ENCODE measurements at places on chromosomes 12 and 14.

DNA sequence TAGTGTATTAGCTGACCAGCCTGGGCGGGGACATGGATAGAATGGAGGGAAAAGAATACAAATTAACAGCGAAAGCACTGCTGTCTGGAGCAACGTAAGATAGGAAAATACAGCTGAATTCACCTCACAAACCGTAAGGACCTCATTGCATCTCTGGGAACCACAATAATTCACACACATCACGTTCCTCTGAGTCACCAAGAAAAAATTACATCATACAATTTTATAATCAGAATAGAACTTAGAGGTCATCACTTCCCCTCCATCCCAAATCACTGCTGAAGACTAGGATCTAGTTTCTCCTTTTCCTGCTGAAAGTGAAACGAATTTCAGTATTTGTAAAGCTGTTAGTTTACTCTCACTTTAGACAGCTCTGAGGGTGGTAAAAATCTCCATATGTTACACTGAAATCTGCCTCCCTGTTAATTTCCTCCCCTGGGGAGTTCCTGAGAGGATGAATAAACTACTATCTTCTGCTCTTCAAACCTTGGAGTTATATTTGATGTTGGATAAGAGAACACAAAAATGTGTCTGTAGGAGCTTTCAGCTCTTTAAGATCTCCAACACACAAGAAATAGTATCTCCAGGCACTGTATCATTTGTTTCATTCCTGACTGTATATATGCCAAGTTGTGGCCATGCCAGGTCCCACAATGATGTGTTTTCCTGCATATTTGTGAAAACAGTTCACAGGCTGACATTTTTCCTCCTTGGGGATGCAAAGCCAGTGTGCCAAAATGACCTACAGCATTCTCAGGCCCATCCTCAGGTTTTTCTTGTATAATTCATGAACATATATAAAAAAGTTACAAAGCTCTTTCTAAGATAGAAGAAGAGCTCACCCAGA is 63.8 kb upstream of the SSTR1 start:
- DNase-seq: no peak

DNA sequence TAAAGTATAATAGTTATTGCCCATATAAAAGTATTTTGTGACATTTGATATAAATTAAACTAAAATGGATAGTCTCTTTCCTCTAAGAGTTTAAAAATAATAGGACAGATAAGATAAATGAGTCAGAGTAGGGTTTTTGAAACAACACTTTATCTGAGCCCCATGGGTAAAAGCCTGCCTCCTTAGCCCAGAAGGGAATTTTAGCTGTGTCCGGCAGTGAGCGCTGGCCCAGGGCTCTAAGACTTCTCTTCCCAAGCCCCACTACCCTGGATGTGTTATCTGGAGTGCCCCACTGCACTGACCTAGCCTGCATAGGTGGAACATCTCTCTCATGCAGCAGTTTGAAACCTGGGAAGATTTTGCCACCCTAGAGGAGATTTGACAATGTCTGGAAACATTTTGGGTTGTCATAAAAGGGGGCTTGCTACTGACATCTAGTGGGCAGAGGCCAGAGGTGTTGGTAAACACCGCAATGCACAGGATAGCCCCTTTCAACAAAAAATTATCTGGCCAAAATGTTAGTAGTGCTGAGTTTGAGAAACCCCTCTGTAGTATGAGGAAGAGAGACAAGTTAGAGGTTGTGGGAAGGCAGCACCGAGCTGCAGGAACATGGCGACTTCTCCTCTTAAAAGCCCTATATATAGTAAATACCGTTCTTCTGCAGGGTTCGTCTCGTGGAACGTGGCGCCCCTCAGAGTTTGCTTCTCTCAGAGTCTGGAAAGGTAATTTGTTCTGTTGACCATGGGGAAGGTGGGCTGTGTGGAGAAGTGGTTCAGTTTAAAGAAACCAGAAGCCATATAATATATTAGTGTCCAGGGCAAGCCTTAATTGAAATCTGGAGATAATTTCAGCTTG is 29.3 kb upstream of the ATF1 start:
- DNase-seq: no peak

DNA sequence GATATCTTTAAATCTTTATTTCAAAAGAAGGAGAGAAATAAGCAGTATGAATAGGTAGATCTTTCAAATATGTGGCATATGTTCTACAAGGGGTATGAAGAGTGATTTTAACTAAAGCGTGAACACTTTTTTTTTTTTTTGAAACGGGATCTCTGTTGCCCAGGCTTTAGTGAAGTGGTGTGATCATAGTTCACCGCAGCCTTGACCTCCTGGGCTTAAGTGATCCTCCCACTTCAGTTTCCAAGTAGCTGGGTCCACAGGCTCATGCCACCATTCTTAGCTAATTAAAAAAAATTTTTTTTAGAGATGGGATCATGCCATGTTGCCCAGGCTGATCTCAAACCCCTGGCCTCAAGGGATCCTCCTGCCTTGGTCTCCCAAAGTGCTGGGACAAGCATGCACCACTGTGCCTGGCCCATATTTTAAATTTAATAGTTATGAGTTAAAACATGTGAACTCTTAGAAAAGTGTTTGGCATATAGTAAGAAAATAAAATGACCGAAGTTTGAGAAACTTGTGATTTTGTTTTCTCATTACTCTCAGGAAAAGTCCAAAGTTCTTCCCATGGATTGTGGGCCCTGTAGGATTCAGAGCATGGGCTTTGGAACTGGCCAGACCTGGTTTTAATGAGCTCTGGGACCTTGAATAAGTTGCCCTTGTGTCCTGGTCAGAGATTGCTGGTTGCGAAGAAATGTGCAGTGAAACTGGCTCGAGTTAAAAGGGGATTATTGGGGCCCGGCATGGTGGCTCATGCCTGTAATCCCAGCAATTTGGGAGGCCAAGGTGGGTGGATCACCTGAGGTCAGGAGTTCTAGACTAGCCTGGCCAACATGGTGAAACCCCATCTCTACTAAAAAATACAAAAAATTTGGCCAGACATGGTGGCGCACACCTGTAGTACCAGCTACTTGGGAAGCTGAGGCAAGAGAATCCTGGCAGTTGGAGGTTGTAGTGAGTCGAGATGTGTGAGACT is 27.0 kb downstream of the SLC17A8 start:
- DNase-seq: no peak

- no peak for DNase-seq
These were observed 146.3 kb upstream of the KRAS start for GRCh38 chr12:25397001-25397400.

DNA sequence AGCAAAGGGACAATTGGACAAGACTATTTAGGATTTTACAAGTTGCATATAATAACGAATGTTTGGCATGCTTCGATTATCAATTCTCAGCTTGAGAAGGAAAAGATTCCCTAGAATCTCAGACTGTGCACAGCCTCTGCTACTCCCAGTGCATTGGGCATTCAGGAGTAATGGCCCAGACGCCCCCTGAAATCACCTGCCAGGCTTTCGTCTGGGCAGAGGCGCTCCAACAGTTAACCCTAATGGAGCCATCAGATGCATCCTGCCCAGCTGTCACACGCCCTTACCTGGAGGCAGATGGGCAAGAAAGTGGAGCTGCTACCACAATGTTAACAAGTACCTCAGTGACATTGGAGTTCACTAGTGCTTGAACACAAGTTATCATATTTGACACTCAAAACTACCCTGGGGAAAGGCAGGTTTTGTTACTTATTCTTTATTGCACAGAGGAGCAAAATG is 927 bp upstream of the LRP6 start:
- DNase-seq: no peak

GRCh38 chr14:105492031-105492970 is 1.3 kb downstream of the TEDC1 start:
- DNase-seq: no peak

- DNase-seq: no peak
These were observed 1.5 kb downstream of the SLC8B1 start for GRCh38 chr12:113333418-113333750.

GRCh38 chr12:51951199-51951842 is at the start of gene ACVR1B:
Gene ACVR1B (plus strand): TSS chr12:51951699. CDS start chr12:51951744, 45 bp downstream.
- DNase-seq: peak; percentile 77

- DNase-seq: no peak
These were observed 27.8 kb downstream of the FBRSL1 start for GRCh38 chr12:132517740-132518100.

GRCh38 chr12:124745891-124746570 is 117.6 kb downstream of the SCARB1 start:
- no peak for DNase-seq

- no peak for DNase-seq
These were observed 4.0 kb downstream of the ASCL1 start for GRCh38 chr12:102961466-102961855.

- no peak for DNase-seq
These were observed 42.5 kb downstream of the DUSP6 start for GRCh38 chr12:89309815-89310214.

GRCh38 chr12:57214398-57214781 is 2.2 kb upstream of the NXPH4 start:
- peak; percentile 50 for DNase-seq

DNA sequence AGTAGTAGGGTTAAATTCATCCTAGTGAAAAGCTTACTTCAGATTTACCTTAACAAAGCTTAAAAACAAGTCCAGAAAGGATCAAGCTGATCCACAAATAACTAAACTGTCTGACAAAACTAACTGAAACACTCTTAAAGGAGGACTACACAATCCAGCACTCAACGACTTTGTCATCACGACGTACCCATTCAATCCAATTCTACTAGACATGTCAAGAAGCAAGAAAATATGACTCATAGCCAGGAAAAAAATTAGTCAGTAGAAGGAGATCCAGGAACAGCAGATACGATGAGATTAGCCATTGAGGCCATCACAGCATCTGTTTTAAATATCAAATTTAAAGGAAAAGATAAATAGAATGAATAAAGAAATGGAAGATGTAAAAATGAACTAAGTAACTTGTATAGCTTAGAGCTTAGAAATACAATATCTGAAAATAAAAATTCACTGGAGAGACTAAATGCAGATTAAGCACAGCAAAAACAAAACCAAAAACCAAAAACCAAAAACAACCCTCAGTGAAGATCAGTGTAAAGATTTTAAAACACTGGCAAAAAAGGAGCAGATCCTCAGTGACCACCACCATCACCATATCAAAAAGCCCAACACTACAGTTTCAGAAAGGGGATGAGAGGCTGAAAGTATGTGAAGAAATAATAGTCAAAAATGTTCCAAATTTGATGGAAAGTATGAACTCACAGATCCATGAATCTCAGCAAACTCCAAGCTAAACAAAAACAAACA is 95.0 kb upstream of the CCND2 start:
- no peak for DNase-seq

- no peak for DNase-seq
These were observed 13.0 kb downstream of the SAMD15 start for GRCh38 chr14:77390188-77390587.

GRCh38 chr12:6532051-6532926 is 2.0 kb upstream of the GAPDH start:
- peak; percentile 56 for DNase-seq

DNA sequence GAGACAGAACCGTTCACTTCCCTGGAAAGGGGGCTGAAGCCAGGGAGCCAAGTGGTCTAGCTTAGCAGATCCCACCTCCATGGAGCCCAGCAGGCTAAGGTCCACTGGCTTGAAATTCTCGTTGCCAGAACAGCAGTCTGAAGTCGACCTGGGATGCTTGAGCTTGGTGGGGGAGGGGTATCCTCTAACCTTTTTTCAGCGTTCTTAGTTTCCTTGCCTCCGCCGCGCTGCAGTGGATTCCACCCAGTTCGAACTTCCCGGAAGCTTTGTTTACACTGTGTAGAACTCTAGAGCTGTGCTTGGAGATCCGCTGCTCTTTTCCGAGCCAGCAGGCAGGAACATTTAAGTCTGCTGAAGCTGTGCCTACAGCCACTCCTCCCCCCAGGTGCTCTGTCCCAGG is 45.2 kb upstream of the FKBP4 start:
- DNase-seq: no peak

- DNase-seq: no peak
These were observed 28.5 kb upstream of the ANKRD9 start for GRCh38 chr14:102537981-102538601.

DNA sequence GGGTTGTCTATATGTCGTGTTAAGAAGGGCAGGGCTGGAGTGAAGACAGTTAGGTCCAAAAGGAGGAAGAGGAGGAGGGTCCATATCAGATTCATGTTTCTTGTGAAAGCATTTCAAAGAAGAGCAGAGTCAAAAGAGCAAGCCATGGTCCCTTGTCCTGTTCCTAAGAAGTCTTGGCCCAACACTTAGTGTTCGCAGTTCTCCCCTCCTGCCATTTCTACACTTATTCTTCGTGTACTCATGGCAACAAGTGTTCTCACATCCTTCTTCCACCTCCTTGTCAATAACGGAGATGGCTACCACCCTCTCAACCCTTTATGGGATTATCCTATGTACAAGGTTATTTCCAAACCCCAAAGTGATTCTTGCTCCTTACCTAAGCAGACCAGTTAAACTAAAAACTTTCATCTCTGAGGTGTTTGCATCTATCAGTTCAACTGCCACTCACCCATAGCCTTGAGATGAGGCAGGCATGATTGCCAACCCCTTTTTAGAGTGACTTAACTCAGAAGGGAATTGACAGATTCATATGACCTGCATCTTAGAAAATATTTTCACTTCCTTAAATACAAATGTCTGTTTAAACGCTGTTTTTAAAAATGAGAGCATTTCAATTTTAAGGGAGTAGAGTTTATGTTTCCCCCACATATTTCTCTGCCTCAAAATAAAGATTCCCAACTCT is 19.8 kb upstream of the RNASE2 start:
- DNase-seq: no peak

DNA sequence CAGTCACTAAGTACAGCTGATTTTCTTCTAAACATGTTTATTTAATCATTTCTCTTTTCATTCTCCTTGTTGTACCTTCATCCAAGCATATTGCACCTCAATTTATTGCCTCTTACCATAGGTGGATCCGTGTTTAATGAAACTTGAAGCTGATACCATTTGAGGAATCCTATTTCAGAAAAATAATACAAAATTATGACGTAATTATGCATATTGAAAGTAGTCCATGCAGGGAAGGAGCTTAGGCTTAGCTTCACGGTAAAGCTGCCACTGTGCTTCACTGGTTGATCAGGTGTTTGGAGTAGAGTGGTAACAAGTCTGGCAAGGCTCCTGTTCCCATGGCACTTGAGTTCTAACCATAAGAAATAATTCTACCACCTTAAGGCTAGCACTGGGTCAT is 61.0 kb upstream of the CLEC14A start:
- DNase-seq: no peak

DNA sequence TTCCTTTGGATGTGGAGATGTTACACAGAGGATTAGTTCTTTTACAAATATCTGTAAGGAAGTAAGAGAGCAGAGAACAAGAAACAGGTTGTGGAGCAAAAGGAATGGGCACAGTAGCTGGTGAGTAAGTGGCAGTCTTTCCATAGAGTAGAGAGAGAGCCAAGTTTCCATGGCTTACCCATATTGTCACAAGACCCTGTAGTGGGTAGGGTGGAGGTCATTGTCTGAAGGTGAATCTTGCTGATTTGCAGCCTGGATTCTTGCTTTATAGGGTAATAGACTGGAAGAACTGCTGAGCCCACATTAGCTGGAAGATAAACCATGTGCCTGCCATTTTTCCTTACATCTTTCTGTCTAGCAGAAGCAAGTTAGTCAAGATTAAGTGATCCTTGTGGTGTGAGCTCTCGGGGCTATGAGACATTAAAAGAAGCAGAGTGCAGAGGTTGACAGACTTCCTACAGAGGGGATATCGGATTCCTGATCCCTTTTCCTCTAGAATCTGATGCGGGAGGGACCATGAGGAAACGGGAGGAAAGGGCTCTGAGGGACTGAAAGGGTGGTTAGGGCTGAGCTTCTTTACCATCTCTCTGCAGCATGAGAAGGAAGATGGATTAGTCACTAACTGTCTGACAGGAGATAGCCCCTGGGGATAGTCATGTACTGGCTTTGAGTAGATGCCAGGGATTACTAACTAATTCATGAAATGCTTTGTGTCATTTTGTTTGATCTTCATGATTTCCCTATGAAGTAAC is 44.0 kb upstream of the LRTM2 start:
- no peak for DNase-seq

- DNase-seq: no peak
These were observed 27.4 kb downstream of the DDX47 start for GRCh38 chr12:12840580-12840899.
